ENCODE measurements at places on chromosomes 3 and 15. TPM values are rescaled to one million over a fixed set of nuclear protein-coding genes. Genes with fewer than 3 reads are reported as not detected.

ZIC1 gene
- total RNA-seq, result 7.5 TPM

AP4E1 gene
- 18.6 TPM for total RNA-seq

DNA sequence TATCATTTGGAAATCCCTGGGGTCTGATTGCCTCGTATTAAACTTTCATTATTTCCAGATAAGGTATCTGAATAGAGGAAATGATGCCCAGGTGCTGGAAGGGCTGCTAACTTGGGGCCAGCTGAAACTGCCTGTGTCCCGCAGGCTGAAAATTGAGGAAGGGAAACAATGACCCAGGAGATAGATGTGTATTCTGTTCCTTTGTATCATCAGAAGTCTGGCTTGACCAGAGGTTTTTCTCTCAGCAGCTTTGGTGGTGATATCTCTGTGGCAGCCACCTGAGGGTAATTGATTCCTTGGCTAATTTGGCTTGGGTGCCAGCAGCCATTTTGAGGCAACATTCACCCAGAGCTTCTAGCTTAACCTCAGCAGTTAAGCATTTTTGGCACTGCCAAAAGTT lies 90.0 kb upstream of the STT3B start:
- DNase-seq, result no peak

KNG1 gene
- total RNA-seq, result 0.14 TPM

- peak; percentile 93 for DNase-seq
Observed at GRCh38 chr3:61564395-61565059, 3.2 kb downstream of the PTPRG start.

DNA sequence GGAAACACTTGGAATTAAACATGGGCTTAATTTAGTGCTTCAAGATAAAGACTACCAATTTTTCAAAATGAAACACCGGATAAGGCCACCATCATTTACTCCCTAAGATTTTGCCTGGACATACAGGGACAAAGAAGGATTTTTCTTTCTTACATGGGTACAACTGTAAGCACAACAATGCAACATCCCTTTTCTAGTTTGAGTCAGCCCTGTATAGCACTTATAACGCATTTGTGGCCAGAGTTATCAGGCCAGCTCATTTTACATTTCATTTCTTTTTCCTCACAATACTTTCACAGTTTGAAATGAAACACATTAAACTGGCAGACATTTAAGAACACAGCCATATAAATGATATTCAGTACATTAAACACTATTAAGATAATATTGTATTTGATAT lies 9.8 kb upstream of the SUCNR1 start:
- DNase-seq, result no peak

All from posterior vena cava (tissue), 2 donors.